ENCODE measurements at places on chromosomes 3 and 15.

GRCh38 chr3:125120379-125121122 is 64.8 kb upstream of the HEG1 start:
- no peak for DNase-seq

- no peak for DNase-seq
Measured at GRCh38 chr3:188769831-188770230, 401.9 kb upstream of the TPRG1 start.

- no peak for DNase-seq
Measured at GRCh38 chr3:143535994-143536784, 312.1 kb downstream of the SLC9A9 start.

DNA sequence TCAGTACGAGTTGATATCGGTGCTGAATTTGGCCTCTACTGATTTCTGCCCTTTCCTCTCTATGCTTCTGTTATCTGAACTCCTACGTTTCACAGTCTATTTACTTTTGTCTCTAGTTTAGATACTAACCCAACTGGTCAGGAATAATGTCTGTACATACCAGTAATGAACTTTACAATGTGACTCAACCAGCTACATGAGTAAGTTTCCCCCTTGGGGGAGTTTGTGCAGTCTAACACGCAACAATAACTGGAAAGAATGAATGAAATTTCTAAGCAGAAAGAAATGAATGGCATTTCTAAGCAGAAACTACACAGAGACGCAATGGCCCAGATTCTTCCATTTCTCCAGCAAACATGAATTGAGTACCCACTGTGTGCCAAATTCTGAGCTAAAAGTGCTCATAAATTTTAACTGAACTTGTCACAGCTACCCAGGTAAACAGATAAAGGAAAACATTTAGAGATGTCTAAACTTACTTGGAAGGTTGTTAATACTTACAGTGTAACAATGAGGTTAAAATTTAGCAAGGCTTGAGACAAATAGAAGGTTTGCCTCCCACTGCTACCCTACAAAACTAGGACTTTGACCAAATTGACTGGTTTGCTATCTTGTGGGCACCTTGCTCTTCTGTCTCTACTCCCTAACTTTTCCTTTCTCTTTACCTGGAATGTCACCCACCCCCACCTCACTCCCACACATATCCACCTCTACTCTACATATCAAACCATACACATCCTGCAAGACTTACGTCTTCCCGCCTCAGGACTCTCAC is 11.6 kb downstream of the UPK1B start:
- DNase-seq, result no peak
